Stimulated activated CD4-positive, alpha-beta T cell treated with anti-CD3 and anti-CD28 coated beads, Interleukin-15, amount 100 ng/mL, for 24 hours (primary cell): ENCODE measurements at places on chromosomes 13 and 19.

- DNase-seq: no peak
Measured at GRCh38 chr19:47693489-47693888, 19.7 kb upstream of the EHD2 start.

- DNase-seq: no peak
Measured at GRCh38 chr13:57314897-57315520, 148.0 kb downstream of the PRR20E start.

DNA sequence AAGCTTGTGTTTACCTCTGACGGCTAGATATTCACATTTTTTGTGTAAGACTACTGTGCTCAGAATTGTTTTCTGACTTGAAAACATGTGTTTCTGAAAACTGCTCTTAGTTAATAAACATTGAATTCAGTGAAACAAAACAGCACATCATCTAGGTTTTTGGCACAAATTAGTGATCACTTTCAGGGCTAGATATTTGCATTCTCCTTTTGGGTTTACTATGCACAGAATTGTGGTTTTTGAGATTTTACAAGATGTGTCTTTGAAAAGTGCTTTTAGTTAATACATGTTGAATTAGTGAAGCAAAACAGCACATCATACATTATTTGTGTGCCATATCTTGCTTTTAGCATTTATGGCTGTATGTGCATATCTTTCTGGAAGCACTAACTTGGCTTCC is 8.2 kb upstream of the PARP4 start:
- DNase-seq: no peak

- DNase-seq: no peak
Measured at GRCh38 chr19:50501186-50501567, 9.8 kb downstream of the JOSD2 start.

- no peak for DNase-seq
Measured at GRCh38 chr13:27956576-27957300, 12.4 kb downstream of the CDX2 start.

- DNase-seq: no peak
Measured at GRCh38 chr13:109088624-109088917, 459.2 kb downstream of the MYO16 start.

GRCh38 chr19:48121066-48121465 is 10.4 kb upstream of the PLA2G4C start:
- no peak for DNase-seq

GRCh38 chr19:36572593-36573019 is 486 bp downstream of the ZNF529 start:
- no peak for DNase-seq

DNA sequence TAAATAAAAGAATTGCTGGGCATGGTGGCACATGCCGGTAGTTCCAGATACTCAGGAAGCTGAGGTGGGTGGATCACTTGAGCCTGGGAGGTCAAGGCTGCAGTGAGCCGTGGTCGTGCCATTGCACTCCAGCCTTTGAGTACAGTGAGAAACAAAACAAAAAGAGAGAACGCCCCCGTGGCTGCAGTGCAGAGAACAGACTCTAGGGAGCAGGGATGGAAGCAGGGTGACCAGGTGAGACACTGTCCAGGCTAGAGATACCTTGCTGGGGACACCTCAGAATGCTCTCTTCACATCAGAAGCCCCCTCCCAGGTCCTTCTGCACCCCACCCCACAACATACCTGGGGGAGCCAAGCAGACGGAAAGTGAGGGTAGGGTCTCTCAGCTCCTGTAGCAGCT is 24.8 kb downstream of the MAP4K1 start:
- DNase-seq: no peak

GRCh38 chr19:4732680-4733114 is 9.1 kb upstream of the DPP9 start:
- peak; percentile 64 for DNase-seq

GRCh38 chr19:3958836-3959765 is 11.8 kb downstream of the DAPK3 start:
- no peak for DNase-seq

DNA sequence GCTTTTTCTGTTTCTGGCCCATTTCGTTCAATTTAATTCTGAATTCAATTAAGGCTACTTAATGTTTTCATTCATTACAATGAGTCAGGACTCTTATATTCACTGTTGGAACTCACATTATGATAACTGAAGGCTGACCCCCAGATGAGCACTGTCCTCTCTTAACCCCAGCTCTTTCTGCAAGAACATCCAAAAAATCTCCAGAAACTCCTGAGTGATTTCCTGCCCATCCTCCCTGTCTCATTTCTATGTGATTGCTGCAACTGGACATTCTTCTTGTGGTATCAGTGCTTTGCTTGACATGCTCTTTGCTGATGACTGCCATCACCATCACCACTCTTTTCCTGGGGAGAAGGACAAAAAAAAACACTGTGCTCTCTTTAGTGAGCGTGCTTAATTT is 240.3 kb downstream of the SPRY2 start:
- no peak for DNase-seq

DNA sequence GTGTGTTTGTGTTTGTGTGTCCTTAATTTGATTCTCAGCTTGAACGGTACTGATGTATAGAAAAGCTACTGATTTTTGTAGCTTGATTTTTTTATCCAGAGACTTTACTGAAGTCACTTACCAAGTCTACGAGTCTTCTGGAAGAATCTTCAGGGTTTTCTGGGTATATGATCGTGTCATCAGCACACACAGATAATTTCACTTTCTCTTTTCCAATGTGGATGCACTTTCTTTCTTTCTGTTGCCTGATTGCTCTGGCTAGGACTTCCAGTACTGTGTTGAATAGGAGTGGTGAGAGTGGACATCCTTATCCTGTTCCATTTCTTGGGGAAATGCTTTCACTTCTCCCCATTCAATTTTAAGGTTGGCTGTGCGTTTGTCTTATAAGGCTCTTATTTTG is 7.9 kb upstream of the LILRB1 start:
- no peak for DNase-seq

DNA sequence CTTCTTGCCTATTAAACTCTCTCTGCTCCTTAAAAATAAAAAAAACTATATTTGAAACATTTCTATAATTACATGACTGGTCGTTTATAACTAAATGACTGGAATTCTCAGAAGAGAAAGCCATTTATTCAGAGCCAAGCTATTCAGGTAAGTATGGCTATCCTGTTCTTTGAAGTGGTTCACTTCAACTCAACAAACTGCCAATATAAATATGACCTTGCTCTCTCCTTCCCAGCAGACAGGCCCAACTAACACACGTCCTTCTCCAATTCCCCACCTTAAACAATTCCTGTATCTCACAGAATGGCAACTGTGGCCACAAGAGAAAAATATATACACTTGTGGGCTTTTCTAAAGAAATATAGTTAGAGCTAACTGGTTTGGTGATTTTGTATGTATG is 153.9 kb downstream of the MIPEP start:
- DNase-seq: no peak

- DNase-seq: no peak
Measured at GRCh38 chr13:41502673-41503072, 45.3 kb downstream of the RGCC start.

DNA sequence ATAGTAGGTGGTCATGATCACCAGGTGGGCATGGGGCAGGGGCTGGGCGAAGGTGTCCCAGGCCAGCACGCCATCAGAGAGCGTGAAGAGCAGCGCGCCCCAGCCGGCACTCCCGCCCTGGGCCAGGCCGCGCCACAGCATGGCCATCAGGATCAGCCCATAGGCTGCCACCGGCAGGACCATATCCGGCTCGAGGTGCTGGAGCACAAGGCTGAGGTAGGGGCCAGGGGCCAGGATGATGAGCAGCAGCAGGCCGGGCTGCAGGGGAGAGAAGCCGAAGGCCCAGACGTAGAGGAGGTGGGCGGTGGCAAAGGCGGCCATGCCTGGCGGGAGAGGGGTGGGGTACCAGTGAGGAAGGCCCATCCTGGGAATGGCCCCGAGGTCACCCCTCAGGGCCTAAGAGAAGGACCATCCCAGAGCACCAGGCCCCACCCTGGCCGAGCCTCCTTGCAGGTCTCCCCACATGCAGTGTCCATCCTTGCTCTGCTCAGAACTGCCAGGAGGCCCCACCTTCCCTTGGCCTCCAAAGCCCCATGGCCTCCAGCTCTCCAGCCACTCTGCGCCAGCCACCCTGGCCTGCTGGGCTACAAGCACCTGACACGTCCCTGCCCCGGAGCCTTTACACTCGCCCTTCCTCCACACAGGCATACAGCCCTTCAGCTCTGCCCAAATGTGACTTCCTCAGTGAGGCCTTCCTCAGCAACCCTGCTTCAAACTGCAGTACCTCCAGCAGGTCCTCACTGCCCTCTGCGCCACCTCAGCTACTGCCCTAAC is 1.1 kb downstream of the TMEM86B start:
- no peak for DNase-seq

GRCh38 chr13:48570216-48570828 is 37.4 kb upstream of the RCBTB2 start:
- no peak for DNase-seq

- DNase-seq: no peak
Measured at GRCh38 chr19:49718991-49719390, 28.1 kb downstream of the CPT1C start.

DNA sequence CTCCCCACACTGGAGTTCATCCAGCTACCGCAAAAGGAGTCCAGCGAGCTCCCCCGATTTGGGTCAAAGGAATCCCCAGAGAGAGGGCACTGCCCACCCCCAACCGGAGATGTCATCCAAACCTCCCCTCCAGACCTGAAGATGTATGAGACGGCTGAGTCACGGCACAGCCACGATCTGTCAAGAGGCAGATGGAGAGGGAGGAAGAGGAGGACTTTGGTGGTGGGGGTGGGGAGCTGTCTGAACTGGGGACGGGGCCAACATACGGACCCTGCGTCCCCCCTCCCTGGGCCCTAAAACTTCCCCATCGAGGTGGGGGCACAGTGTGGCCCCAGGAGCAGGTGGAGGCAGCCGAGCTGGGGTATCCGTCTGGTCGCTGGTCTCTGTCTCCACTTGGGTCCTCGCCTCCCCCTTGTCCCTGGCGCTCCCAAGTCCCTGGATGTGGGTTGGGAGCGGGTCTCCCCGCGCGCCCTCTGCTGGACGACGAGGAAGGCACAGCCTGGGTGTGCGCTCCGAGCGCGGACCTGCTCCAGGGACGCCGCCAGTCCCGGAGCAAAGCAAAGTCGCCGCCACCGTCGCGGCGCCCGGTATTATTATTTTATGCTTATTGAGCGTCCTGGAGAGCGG is 3.8 kb downstream of the PDE4A start:
- DNase-seq: peak; percentile 78

DNA sequence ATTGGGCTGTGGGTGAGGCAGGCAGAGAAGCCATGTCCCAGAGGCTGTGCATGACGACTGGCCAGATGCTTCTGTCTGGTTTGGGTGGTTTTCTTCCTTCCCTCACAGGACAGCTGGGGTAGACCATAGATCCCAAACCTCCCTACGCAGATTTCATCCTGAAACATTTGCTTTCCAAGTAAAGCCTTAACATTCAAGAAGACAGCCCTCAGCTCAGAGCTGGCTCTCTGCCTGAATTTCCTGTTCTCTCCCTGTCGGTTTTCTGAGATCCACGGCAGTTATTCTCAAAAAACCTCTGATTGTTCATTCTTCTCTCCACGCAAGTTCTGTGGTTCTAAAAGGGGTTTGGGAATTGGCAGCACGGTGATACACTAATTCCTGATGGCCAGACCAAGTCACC is 25.3 kb downstream of the UQCRFS1 start:
- no peak for DNase-seq

- DNase-seq: no peak
Measured at GRCh38 chr19:47003611-47004465, 15.8 kb upstream of the NPAS1 start.

DNA sequence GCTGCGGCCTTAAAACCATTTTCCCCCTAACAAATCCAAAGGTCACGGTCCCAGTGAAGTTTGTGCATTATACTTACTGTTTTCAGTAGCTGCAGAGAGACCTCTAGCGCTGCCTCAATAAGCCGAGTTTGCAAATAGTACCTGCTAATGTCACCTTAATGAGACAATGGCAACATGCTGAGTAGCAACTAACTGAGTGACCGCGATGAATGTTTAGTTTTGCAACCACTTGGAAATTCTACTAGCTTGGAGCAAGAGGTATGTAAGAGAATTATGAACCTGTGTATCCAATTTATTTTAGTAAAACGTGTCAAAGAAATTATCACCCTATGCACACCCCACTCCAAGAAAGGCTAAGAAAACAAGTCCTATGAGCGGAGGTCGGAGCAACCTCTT is 1.2 kb downstream of the KPNA3 start:
- peak; percentile 10 for DNase-seq

GRCh38 chr13:39091586-39091985 is 53.3 kb downstream of the NHLRC3 start:
- no peak for DNase-seq

- DNase-seq: peak; percentile 31
Measured at GRCh38 chr19:55005684-55006488, 32.2 kb downstream of the GP6 start.

DNA sequence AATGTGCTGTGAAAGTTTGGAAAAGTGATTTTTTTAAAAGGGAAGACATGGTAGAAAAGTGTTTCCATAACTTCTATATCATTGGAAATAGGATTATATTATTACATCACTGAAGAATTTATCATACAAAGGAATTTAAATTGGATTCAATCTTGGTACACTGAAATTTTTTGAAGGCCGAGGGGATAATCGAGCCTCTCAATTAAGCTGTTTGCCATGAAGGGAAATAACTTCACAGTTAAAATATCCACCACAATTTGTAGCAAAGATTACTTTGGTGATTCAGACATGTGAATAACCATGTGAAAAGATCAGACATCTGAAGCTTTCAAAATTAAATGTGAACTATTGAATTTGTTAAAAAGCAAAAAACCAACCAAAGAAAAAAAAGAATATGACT is 215.3 kb downstream of the KLF5 start:
- no peak for DNase-seq

GRCh38 chr19:18007917-18008673 is at the start of gene ARRDC2:
Gene ARRDC2 (plus strand): TSS chr19:18008170. CDS start chr19:18008311, 141 bp downstream.
- peak; percentile 91 for DNase-seq

DNA sequence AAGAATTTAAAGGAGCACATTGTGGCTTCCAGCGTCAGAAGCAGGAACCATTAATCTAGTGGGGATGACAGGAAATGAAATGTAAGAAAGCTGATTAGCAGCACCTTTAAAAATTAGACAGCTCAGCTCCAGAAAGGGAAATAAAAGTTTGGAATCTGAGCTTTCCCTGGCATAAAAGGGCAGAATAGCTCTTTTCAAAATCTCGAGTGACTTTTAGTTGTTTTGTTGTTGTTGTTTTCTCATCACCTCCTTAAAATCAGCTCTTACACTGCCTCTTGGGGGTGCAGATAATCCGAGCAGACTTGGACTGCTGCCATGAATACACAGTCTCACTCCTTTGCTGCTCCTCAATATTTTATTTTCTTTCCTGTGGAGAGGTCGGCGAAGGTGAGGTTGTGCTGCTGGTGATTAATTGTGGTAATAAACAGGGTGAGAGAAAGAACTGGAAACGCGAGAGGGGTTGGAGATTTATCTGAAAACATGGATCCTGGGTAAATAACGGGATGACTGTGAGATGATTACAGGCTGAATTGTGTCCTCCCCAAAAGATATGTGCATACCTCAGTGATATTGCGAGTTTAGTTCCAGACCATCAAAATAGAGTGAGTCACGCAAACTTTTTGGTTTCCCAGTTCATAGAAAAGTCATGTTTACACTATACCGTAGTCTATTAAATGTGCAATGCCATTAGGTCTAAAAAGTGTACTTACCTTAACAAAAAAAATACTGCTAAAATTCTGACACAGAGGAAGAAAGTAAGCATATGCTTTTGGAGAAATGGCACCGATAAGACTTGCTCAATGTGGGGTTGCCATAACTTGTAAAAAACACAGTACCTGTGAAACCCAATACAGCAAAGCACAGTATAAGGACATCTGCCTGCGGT is 787.7 kb downstream of the UQCRFS1 start:
- DNase-seq: no peak
